ENCODE measurements at places on chromosomes 7 and 10. TPM values are rescaled to one million over a fixed set of nuclear protein-coding genes. Genes with fewer than 3 reads are reported as not detected.

SDK1 gene
- total RNA-seq, result 15.1 TPM

HOXA6 gene
- total RNA-seq, result 14.0 TPM

ZNF783 gene
- total RNA-seq, result 26.8 TPM

FZD8 gene
- 10.8 TPM for total RNA-seq

GRCh38 chr7:90749774-90750173, 153.7 kb downstream of the CDK14 start:
- H3K4me3 ChIP-seq, result no peak overlapping the region
- DNase-seq, result no peak
- no peaks in the 10 kb centered on the region for H3K4me1 ChIP-seq
- H3K27me3 ChIP-seq, result no peaks in the 10 kb centered on the region
- no peaks in the 10 kb centered on the region for H3K36me3 ChIP-seq

DNA sequence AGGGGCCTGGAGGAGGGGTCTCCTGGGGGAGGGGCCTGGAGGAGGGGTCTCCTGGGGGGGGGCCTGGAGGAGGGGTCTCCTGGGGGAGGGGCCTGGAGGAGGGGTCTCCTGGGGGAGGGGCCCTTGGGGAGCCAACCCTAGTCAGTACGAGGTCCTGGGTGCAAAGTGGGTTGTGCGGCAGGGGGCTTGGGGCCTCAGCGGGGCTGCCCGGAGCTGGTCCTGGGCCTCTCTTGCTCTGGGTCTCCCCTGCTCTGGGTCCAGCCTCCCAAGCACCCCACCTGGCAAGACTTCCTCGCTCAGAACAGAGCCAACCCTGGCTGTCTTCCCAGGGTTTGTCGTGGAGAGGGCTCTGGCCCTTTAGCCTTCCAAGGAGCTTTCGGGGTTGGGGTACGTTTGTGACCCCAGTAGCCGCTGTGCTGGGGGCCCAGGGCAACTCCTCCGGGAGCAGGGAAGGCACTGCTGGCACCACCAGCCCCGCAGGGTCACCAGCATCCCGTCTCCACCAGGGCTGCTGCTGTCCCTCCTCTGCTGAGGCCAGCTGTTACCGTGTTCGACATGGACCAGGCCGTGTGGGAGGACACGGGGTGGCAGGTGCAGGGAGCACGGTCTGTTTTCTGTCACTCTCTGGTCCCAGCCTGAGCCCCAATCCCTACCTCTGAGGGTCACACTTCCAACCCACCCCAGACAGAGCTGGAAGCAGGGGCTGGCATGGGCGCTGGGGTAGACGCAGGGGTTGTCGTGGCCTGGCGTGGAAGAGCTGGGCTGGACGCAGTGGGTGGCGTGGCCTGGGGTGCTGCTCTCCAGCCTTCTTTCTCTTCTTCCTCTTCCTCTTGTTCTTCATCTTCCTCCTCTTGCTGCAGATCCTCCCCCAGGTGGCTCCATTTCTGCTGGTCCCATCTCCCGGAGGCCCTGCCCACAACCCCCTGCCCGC, 22.8 kb downstream of the PWWP2B start:
- no peak for DNase-seq
- H3K36me3 ChIP-seq, result no peaks in the 10 kb centered on the region
- peaks cover 68% of the 10 kb centered on the region for H3K4me1 ChIP-seq
- peak overlapping the region; percentile 97 for H3K27ac ChIP-seq

DNA sequence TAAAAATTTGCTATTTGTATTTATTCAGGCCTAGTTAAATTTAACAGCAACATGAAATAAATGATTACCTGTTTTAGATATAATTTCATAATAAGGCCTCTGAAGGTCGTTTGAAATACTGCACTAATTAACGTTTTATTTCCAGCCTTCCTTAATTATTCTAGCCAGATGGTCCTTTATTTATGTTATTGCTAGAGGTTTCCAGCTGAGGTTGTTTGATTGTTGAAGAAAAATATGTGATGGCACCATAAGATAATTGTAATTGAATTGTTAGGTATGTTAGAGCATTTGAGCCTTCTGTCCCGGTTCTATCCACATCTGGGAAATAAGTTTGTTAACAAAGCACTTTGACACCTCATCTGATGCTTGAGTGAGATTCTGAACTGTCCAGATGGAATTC, 556.1 kb downstream of the ATRNL1 start:
- no peak overlapping the region for H3K27ac ChIP-seq
- DNase-seq, result no peak
- no peaks in the 10 kb centered on the region for H3K4me1 ChIP-seq
- H3K36me3 ChIP-seq, result no peaks in the 10 kb centered on the region
- no peak overlapping the region for H3K4me3 ChIP-seq

GRCh38 chr10:33136271-33136670, 178.2 kb upstream of the ITGB1 start:
- H3K27me3 ChIP-seq, result no peaks in the 10 kb centered on the region
- no peak for DNase-seq
- H3K27ac ChIP-seq, result no peak overlapping the region

GRCh38 chr10:80159166-80159873, 26.8 kb downstream of the PLAC9 start:
- H3K4me3 ChIP-seq, result no peak overlapping the region
- peaks cover 93% of the 10 kb centered on the region for H3K36me3 ChIP-seq
- no peaks in the 10 kb centered on the region for H3K27me3 ChIP-seq
- no peak overlapping the region for H3K27ac ChIP-seq
- DNase-seq, result no peak
- H3K4me1 ChIP-seq, result peaks cover 90% of the 10 kb centered on the region

GRCh38 chr10:32028710-32029109, 27.5 kb downstream of the KIF5B start:
- H3K27me3 ChIP-seq, result no peaks in the 10 kb centered on the region
- H3K36me3 ChIP-seq, result peaks cover 94% of the 10 kb centered on the region
- no peak overlapping the region for H3K27ac ChIP-seq
- no peaks in the 10 kb centered on the region for H3K4me1 ChIP-seq
- no peak overlapping the region for H3K4me3 ChIP-seq

DNA sequence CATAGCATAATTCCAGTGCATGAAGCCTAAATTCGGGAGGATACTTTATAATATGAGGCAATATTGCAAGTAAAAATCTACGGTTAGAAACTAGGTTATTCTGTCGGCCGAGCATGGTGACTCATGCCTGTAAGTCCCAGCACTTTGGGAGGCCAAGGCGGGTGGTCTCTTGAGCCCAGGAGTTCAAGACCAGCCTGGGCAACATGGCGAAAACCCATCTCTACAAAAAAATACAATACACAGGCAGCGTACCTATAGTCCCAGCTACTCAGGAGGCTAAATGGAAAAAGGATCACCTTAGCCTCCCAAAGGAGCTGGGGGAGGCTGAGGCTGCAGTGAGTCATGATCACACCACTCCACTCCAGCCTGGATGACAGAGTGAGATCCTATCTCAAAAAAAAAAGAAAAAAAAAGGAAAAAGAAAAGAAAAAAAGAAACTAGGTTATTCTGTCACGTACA, 14.2 kb downstream of the SKAP2 start:
- H3K4me3 ChIP-seq, result no peak overlapping the region
- DNase-seq, result no peak
- no peaks in the 10 kb centered on the region for H3K36me3 ChIP-seq
- H3K27ac ChIP-seq, result no peak overlapping the region
- H3K27me3 ChIP-seq, result no peaks in the 10 kb centered on the region
- H3K4me1 ChIP-seq, result peaks cover 14% of the 10 kb centered on the region

DNA sequence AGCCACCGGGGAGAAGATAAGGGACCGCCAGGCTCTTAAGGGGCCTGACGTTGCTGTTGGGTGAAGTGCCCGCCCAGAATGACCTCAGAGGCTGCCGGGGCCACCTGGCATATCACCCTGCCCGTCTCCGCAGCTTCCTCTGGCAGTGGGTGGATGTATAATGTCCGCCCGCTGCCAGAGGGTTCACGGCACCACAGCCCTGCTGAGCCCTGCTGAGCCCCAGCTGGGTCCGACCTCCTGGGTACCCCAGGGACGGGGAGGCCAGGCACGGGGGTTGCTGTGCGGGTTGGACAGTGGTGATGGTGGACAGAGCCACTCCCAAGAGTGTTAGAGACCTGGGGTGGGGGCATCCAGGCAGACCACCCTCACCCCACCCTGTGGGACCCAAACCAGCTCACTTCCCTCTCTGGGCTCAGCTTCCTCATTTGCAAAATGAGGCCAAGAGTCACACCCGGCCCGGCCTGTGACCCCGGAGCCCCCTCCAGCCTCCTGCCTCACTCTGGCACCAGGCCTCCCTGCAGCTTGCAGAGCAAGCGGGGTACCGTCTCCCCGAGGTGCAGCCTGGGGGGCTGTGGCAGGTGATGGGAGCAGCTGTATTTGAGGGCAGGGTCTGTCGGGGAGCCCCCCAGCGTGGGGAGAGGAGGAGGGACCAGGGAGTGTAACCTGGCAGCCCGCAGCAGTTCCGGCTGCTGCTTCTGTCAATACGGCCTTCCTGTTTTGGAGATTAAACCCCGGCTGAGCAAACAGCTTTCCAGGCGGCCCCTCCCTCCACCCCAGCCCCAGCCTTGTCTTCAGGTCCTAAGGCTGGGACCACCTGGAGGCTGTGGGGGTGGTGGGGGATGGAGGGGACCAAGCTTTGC, 8.4 kb upstream of the LFNG start:
- no peaks in the 10 kb centered on the region for H3K27me3 ChIP-seq
- H3K36me3 ChIP-seq, result no peaks in the 10 kb centered on the region
- DNase-seq, result no peak
- H3K4me1 ChIP-seq, result peaks cover 39% of the 10 kb centered on the region

DNA sequence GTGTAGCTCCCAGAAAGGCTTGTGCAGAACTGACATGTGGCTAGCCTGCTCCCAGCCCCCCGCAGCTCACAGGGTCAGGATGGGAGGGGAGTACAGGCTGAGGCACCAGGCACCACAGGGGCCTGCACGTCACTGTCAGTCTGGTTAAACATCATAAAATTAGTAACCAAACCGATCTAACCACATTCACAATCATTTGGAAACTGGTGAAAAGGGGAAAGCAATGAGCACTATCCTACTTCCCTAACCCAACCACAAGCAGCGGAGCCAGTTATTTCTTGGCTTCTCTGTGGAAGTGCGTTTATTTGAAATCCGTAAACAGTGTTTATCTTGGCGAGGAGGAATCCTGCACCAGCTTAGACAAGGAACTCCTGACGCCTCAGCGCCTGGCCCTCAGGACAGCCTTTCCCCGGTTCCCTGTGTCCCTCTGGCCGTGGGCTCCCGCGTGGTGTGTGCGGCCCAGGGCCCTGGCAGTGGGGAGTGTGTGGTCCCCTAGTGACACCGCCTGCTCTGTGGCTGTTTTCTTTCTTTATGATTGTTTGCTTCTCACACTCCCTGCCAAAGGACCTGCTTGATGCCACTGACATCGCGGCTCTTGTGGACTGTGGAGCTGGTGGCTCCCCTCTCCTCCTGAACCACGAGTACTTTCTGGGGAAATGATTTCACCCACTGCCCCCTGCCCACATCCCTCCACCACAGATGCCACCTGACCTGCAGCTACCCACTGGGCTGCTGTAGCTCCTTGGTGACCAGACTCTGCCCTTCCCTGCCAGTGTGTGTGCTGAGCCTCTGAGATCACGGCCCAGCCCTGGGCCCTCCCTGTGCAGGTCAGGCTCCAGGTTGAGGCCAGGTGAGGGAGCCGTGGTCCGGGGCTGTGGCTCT, 38.0 kb downstream of the INPP5A start:
- no peaks in the 10 kb centered on the region for H3K36me3 ChIP-seq
- H3K27me3 ChIP-seq, result no peaks in the 10 kb centered on the region
- H3K27ac ChIP-seq, result no peak overlapping the region

DNA sequence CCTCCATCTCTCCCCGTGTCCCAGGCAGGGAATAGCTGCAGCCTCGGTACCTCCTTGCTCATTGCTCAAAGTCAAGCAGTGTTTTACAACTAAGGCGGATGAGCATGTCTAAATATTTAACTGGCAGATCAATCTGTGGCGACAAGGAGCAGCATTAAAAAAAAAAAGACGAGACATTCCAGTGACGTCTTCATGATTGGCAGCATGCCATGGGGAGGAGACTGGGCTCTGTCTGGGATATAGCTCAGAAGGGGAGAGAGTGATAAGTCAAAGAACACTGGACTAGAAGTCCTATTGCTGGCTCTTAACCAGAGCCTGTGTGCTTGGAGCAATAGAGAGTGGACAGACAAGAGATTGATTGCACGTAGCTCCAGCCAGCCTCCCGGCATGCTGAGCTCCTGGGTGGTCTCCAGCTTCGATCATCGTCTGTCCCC, 287.5 kb upstream of the PODXL start:
- H3K4me3 ChIP-seq, result no peak overlapping the region
- H3K4me1 ChIP-seq, result no peaks in the 10 kb centered on the region
- H3K36me3 ChIP-seq, result no peaks in the 10 kb centered on the region
- H3K27me3 ChIP-seq, result no peaks in the 10 kb centered on the region

GRCh38 chr7:154953006-154953684, 49.8 kb downstream of the PAXIP1 start:
- no peaks in the 10 kb centered on the region for H3K4me1 ChIP-seq
- H3K36me3 ChIP-seq, result peaks cover 7% of the 10 kb centered on the region
- no peaks in the 10 kb centered on the region for H3K27me3 ChIP-seq
- H3K4me3 ChIP-seq, result no peak overlapping the region

DNA sequence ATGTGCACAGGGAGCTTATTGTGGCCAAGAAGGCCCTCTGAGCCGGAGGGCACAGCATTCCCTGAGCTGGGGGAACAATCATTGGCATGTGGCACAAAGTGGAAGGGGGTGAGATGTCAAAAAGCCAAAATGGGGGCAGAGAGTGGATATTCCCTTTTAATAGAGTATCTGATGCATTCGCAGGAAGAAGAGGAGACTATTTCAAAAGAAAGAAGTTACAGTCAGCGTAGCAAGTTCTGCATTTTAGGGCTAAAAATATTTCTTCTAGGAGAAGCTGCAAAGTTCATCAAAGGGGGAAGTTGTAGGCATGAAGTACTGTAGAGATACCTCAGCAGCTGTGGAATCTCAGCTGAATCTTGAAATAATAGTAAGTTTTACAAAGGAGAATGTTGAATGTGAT, 136.0 kb upstream of the WDR11 start:
- DNase-seq, result no peak
- H3K27me3 ChIP-seq, result no peaks in the 10 kb centered on the region
- no peaks in the 10 kb centered on the region for H3K4me1 ChIP-seq
- no peaks in the 10 kb centered on the region for H3K36me3 ChIP-seq
- H3K27ac ChIP-seq, result no peak overlapping the region

DNA sequence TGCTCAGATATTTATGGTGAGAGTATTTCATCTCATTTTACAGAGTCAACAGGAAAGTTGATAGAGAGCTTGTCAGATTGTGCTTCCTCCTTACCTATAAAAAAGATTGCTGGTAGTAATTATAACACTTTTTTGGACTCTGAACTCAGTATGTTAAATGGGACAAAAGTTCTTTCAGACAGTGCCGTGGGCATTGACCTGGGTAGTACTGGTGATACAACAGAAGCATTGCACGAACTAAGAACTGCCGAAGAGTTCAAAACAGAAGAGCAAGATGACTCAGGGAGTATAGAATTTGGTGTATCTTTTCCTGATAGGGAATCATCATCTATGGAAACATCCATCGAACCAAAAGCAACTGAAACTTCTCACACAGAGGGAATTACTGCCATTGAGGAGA, 58.6 kb downstream of the LOXL4 start:
- H3K4me3 ChIP-seq, result no peak overlapping the region
- DNase-seq, result no peak
- H3K36me3 ChIP-seq, result no peaks in the 10 kb centered on the region
- no peak overlapping the region for H3K27ac ChIP-seq
- H3K27me3 ChIP-seq, result no peaks in the 10 kb centered on the region
- peaks cover 10% of the 10 kb centered on the region for H3K4me1 ChIP-seq

GRCh38 chr7:23662124-23662983, 17.6 kb upstream of the FAM221A start:
- H3K36me3 ChIP-seq, result no peaks in the 10 kb centered on the region
- no peak overlapping the region for H3K27ac ChIP-seq
- H3K27me3 ChIP-seq, result no peaks in the 10 kb centered on the region
- DNase-seq, result no peak
